ENCODE measurements at places on chromosomes 2 and 18. TPM values are rescaled to one million over a fixed set of nuclear protein-coding genes. Genes with fewer than 3 reads are reported as not detected.
A peak's percentile ranks its signal among the peaks of the same experiment; 100 is the strongest.

DAW1 gene
- not detected for total RNA-seq

TTN gene
- 39.9 TPM for total RNA-seq

DRC1 gene
- not detected for total RNA-seq

SLC5A7 gene
- not detected for total RNA-seq

CCDC150 gene
- 0.13 TPM for total RNA-seq

DUSP28 gene
- 14.7 TPM for total RNA-seq

GNAL gene
- total RNA-seq: 0.67 TPM

DHRS9 gene
- not detected for total RNA-seq

USP37 gene
- 29.0 TPM for total RNA-seq

MC5R gene
- not detected for total RNA-seq

LRP1B gene
- not detected for total RNA-seq

METTL8 gene
- total RNA-seq: 21.6 TPM

TRAK2 gene
- total RNA-seq: 34.3 TPM

DNA sequence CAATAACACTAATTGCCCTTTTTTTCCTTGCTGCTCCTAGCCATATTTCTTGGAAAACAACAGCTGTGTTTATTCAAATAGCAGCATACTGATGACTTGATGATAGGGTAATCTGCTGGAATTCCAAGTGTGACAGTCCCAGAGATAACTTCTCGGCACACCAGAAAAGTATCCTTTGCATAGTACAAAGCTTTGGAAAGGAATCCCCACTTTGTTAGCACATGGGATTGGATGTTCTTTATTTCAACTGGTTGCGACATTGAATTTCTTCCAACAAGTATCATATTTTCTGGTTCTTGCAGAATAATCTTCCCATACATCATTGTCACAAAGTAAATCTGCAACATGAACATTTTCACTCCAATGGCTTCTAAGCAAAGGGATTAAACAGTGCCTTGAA lies 445.8 kb upstream of the ACVR2A start:
- no peak for DNase-seq

- DNase-seq: peak; percentile 51
Observed at GRCh38 chr2:46298522-46299353, 1.5 kb downstream of the EPAS1 start.

DNA sequence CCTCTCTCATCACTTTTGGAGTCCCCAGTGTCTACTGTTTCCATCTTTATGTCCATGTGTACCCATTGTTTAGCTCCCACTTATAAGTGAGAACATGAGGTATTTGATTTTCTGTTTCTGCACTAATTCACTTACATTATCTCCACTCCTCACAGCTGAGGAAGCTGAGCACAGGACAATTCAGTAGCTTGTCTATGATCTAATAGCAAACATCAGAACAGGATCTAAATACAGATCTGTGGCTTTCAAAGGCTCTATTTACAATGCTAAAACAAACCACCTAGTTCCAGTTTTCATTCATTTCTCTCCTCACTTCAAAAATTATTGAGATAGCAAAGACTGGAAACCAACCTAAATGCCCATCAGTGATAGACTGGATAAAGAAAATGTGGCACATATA lies 52.0 kb upstream of the DDX18 start:
- DNase-seq: no peak

DNA sequence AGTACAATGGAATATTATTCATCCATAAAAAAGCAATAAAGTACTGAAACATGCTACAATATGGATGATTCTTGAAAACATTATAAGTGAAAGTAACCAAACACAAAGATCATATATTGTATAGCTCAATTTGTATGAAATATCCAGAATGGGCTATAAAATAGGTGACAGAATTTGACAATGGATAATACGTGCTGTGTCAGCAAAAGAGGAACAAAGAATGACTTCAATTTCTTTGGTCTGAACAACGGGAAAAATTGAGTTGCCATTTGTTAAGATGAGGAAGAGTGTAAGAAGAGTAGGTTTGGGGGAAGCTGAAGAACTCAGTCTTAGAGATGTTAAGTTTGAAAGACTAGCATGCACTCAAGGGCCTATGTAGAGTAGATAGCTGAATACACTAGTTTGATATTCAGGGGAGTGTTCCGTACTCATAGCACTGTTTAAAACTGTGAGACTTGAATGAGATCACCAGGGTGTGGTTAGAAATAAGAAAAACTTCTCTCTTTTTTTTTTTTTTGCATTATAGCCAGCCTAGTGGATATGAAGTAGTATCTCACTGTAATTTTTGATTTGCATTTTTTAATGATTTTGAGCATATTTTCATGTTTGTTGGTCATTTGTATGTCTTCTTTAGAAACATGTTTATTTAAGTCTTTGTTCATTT lies 213.6 kb downstream of the NR4A2 start:
- DNase-seq: no peak

DNA sequence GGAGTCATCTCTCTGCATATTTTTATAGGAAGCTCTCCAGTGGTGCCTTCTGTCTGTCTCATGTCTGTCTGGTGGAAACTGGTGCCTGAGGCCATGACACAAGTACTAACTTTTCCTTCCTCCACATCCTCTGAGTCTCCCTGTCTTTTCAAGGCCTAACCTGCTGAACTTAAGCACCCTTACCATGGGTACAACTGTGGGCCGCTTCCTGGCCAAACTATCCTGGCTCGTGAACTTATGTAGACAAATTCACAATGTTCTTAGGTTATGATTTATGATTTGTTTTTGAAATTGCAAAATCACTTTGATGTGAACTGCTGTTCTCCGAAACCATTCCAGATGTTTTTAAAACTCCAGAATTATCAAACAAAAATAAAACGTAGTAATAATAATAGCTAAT lies 804.5 kb upstream of the POU3F3 start:
- DNase-seq: no peak

DNA sequence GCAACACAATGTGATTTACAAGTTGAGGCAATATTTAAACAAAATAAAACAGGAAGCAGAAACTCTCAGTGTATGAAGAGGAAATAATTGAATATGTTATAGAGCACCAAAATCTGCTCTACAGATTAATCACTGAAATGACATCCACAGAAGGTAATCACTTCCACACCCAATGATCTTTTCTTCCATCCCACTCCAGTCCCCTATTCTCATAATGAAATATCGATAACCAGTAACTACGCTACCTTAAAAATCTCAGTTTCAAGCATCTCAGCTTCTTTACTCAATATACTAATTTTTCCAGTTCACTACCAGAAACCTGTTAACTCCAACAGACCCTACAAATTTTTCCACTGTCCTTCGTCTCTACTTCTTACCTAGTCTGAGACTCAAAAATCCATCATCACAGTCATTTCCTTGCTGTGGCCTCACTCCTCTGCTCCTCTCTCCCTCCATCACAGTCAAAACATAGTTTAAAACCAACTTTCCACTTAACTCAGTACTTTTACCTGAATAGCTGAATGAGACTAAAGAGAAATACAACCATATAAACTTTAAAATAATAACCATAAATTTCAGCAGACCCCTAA lies 67.1 kb downstream of the MEMO1 start:
- DNase-seq: no peak

DNA sequence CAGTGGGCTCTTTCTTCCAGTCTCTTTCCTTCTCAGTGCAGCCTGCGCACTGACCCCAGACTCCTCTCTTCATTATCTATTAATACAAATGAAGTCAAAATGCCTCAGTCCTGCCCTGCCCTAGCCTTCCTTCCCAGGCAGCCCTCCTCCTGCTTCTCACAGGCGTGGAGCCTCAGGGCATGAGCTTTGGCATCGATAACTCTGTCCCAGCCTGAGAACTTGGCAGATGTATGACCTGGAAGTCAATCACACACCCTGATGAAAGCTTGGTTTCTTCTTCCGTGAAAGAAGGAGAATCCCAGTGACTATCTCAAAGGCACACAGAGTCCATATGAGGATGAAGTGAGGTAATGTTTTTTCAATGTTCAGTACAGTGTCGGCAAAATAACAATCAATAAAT lies 600.7 kb upstream of the ID2 start:
- no peak for DNase-seq

DNA sequence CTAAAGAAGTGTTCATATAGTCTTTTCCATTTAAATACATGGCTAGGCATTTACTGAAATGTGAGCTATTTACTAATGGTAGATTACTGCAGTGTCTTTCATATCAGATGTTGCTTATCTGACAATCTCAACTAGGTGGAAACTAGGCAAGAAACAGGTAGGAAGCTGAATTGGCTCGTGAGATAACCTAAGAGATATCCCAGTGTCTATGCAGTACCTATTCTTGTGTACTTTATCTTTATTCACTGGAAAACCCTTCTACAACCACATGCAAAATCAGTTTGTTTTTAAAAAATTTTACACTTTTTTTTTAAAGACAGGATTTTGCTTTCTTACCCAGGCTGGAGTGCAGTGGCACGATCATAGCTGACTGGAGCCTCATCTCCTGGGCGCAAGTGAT lies 63.8 kb downstream of the PLCL1 start:
- DNase-seq: no peak

GRCh38 chr2:2567776-2568175 lies 236.7 kb upstream of the MYT1L start:
- DNase-seq: no peak

DNA sequence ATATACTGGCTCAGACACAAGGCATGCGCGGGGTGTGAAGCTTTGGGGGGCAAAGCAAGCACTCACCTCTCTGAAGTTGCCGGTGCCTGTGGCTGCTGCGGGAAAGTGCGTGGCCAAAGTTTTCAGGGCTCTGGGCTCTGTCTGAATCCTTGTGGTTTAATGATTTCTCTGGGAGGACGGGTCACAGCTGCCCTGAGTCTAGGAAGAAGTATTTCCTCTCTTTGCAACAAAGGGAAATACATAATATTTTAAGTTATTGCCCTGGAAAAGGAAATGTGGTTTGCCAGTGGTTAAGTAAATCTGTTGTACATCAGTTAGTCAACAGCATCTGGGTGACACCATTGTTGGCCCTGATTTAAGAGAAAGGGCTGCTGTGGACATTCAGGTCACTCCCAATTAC lies 56.7 kb upstream of the ZDBF2 start:
- no peak for DNase-seq

GRCh38 chr2:179125404-179125803 lies 75.5 kb upstream of the CCDC141 start:
- no peak for DNase-seq

GRCh38 chr2:133483181-133483580 lies 85.1 kb downstream of the NCKAP5 start:
- no peak for DNase-seq

- no peak for DNase-seq
Observed at GRCh38 chr2:29430382-29431112, 315.3 kb downstream of the CLIP4 start.

- DNase-seq: no peak
Observed at GRCh38 chr2:62806231-62806630, 100.7 kb downstream of the EHBP1 start.

DNA sequence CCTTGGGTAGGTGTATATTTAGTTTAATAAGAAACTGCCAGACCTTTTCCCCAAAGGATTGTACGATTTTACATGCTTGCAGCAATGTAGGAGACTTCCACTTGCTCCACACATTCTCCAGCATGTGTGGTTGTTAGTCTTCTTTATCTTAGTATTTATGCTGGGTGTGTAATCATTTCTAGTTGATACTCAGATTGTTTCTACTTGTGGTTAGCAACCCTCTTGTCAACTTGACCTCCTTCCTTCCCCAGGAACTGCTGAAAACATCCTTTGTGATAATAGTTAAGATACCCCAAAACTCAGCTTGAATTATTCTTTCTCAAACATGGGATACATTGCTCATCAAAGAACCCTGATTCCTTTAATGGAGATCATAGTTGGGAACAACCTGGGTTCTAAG lies 37.2 kb upstream of the CYBRD1 start:
- no peak for DNase-seq

- no peak for DNase-seq
Observed at GRCh38 chr2:224799691-224800090, 83.5 kb upstream of the CCDC195 start.

DNA sequence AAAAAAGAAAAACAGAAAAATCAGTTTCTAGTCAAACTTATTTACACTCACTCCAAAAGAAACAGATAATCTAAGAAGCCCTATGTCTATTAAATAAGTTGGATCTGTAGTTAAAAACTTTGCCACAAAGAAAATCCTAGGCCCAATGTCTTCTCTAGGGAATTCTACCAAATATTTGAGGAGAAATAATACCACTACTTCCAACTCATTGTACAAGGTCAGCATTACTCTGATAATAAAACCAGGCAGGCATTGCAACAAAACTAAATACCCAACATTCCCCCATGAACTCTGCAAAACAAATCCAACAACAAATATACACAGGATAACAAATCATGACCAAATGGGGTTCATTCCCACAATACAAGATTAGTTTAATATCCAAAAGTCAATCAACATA lies 73.8 kb upstream of the ST8SIA5 start:
- DNase-seq: no peak

DNA sequence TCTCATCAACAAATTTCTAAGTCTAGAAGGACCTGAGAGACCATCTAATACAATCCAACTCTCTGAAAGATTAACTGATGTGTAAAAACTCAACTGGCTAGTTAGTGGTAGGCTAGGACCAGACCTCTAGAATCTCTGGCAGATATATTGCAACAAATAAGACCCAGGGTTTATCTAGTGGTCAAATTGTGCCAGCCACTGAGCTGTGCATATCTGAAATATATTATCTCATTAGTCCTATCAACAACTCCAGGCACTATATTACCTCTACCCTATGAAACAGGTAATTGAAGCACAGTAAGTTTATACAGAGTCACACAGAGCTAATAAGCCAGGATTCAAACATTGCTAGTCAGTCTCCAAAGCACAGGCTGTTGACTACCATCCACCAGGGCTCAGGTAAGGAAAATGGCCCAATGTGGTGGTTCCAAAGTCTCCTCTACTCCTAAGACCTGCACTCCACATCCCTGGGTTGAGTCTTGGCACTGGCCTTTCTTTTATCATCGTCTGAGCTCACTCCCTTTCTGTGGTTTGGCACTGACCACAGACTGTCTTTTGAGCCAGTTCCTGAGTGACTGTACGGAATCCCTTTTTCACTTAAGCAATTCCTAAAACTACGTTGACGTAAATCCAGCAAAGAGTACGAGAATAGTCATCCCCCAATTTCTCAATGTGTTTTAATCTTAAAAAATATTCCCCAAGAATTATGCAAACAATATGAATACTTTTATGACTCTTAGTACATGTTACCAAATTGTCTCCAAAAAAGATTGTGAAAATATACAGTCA lies 11.9 kb upstream of the PID1 start:
- no peak for DNase-seq

DNA sequence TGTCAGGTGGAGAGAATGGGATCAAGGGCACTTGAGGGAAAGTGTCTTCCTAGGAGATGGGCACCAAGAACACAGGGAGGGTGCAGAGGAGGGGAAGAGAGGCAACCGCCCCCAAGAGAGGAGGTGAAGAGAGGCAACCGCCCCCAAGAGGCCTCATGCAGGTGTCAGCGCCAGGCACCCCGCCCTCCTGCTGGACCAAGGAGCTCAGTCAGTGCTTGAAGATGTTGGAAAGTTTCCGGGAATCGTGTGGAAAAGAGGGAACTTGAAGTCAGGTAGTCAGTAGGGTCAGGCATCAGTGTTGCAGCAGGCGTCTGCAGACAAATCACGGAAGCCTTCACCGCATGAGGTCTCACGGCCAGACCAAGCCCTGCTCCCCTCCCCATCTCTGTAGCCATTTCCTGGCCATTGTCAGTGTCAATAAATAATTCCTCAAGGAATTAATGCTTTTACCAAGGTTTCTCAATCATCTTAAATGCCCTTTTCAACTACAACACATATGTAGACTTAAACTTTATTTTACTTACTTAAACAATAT lies 353.1 kb downstream of the EIPR1 start:
- no peak for DNase-seq

Measured in naive thymus-derived CD4-positive, alpha-beta T cell (primary cell).